ENCODE measurements at places on chromosomes 13 and 19.

- DNase-seq = no peak
Measured at GRCh38 chr19:57088133-57088532, 31.7 kb upstream of the USP29 start.

GRCh38 chr19:4969772-4970531 lies 1.0 kb downstream of the KDM4B start:
- DNase-seq = no peak

DNA sequence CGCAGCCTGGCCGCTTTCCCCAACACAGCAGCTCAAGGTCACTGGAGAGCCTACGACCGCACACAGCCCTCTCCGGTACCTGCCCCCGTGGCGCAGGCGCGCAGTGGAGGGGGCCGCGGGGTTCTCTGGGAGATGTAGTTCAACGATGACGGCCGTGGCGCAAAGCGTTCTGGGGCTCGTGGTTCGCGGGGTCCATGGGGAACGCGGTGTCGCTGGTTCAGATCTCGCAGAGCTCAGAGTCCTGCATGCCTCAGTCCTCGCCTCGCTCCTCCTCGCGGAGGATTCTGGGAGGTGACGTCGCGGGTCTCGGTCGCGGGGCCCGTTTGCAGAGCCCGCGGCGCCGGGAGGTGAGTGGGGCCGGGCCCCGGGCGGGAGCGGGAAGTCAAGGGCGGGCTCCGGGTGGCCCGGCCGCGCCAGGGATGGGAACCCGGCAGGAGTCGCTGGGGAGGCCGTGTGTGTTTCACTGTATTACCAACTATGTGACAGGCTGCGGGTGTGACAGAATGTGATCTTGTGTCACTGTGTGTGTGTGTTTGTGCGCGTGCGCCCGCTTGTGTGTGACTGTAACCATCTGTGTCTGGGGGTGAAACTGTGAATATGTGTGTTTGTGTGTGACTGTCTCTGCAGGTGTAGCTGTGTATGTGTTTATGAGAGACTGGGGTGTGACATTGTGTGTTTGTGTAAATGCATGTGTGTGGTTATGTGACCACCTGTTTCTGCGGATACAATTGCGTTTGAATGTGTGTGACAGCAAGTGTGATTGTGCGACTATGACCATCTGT lies at the start of gene ZNF527:
ZNF527 (plus strand) TSS at position 220 of the 782 bp plus-strand sequence. CDS start 3,100 bp downstream, outside the sequence.
- peak; percentile 98 for DNase-seq

DNA sequence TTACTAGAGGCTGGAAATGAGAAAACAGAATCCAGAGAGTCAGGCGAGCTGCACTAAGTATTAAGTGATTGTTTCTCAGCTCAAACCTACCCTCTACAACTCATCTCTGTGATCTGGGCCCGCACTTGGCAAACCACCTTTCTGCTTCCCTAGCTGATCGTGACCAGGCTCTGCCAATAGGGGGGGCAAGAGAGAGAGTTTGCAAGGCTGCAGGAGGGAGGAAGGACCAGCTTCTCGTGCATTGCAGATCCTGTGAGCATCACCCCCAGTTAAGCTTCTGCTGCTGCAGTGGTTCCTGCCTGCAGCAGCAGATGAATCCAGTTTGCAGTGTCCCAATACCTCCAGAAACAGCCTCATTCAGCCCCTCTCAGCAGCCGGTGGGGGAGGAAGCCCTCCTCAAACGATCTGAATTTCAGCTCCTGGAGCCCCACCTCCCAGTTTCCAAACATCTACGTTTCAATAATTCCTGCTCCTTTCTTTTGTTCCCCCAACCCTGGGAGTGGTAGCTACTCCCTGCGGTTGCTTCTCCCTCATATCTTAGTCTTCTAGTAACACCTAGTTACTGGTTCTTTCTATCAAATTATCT lies 20.0 kb downstream of the XRCC1 start:
- DNase-seq = peak; percentile 64

DNA sequence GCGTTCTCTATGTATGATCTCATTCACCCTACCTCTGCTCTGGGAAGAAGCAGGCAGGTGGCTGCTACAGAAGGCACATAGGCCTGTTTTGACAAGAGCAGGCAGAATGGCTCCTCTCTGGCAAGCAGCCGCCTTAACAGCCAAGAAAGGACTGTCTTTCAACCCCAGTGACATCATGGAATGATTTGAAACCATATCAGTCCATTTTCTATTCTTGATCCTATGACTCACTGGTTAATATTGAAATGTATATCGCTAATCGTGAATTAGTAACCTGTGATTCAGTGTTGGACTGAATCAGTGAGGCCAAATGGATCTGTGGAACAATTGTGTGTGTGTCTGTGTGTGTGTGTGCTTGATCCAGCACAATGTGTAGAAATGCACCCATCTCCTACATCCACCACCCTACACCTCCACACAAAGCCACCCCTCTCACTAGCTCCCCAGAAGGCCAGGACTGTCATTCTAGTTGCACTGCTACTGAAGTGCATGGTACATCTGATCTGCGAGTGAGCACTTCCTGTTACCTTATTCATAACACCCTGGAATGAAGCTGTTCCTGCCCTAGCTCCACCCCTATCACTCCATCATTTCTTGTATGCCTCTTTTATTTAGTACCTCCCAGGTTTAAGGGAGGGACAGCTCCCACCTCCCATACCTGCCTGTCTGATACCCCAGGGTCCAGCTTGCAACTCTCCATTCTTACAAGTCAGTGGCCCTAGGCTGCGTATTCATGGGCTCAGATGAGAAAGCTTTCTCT lies 460.0 kb downstream of the FOXO1 start:
- DNase-seq = no peak

GRCh38 chr13:43118521-43118920 lies 95.1 kb downstream of the DNAJC15 start:
- no peak for DNase-seq

DNA sequence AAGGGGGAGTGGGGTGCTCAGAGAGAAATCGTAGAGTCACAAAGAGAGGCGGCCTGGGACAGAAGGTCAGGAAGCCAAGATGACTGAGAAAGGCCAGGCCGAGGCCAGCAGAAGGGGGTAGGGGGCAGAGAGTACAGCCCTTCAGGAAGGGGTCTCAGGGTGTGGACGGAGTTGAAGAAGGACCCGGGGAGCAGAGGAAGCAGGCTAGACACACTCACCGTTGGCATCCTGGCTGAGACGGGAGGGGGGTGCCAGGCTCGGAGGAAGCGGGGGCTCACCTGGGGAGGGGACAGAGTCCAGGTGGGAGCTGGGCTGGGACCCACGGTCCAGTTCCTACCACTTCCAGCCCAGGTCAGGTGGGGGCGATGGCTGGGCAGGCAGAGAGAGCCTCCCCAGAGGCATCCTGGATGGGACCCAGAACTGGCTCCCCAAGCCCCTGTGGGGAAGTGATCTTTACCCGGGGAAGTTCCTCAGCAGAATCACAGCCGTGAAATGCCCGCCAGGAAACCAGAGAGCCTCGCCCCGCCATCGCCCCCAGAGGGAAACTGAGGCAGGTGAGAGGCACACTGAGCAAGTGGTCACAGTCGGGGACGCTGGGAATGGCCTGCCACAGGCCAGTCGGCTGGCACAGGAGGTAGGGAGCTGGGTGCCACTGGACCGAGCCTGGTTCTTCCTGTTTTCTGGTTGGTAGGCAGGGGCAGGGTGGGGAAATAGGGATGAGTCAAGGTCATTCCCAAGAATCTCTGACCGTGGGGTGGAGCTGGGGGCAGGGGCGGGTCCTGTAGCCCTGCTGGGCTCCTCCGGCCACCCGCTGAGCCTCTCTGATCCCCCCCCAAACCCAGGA lies 1.4 kb downstream of the MATK start:
- DNase-seq = no peak

DNA sequence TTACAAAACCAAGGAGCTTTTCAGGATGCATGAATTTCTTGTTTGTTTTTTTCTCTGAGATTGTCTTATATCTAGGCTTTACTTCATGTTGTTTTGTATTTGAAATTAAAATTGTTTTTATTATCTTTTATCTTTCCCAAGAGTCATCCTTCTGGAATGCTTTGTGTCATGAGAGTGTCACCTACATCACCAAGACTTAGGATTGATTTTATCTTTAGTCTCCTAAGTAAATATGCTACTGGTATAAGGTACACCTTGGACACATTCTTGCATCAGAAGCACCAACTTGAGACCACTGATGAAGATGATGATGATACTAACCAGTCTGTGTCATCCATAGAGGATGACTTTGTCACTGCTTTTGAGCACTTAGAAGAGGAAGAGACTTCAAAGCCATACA lies 26.4 kb downstream of the AKAP11 start:
- no peak for DNase-seq

DNA sequence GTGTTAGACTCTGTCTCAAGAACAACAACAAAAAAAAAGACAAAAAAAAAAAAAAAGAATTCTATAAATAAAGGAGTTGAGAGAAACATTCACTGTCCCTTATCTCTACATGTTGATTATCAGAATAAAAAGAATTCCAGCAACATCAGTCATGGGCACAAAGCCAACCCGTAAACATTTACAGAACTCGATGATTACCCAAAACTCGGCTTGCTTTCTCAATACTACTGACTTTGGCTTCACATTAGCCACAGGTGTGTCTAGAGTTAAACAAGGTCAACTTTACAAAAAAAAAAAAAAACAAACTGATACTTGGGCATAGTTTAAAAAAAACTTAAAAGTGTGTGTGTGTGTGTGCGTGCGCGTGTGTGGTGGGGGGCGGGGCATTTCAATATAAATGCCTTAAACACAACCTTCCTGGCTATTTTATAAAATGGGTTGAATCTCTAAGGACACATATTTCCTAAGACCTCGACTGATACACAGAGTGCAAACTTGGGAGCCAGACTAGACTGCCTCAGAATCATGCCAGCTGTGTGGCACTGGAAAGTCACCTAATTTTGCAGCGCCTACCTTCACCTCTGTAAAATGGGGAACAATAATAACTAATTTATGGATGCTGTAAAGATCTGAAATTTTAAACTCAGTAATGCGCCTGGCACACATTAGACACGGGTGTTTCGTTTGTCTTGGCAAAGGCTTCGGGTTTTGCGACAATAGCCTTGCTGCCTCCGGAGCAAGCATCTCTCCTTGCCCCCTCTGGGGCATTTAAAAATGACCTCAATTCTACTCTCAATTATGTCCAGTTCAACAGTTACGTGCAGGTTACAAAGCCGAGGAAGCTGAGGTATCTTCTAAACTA lies 922 bp downstream of the EBPL start:
- DNase-seq = no peak

- no peak for DNase-seq
Measured at GRCh38 chr19:2517881-2518601, 42.1 kb downstream of the GADD45B start.

GRCh38 chr13:72960114-72960513 lies 98.7 kb upstream of the KLF5 start:
- no peak for DNase-seq

GRCh38 chr19:41649827-41650226 lies 23.0 kb upstream of the CEACAM4 start:
- no peak for DNase-seq

- no peak for DNase-seq
Measured at GRCh38 chr19:14580623-14581237, 2.2 kb upstream of the CLEC17A start.

GRCh38 chr13:98099627-98100026 lies 43.3 kb upstream of the FARP1 start:
- DNase-seq = no peak

- no peak for DNase-seq
Measured at GRCh38 chr19:31825134-31826094, 476.2 kb upstream of the TSHZ3 start.

GRCh38 chr13:106498571-106498970 lies 36.9 kb downstream of the EFNB2 start:
- DNase-seq = no peak

- peak; percentile 9 for DNase-seq
Measured at GRCh38 chr13:38180126-38180525, 169.5 kb upstream of the UFM1 start.

GRCh38 chr19:41353466-41354342 lies at the start of gene TGFB1:
Gene TGFB1, minus strand, starts transcription at chr19:41353922. Its CDS starts 878 bp downstream, at chr19:41353044.
- DNase-seq = no peak

- no peak for DNase-seq
Measured at GRCh38 chr13:113671066-113672001, 4.3 kb downstream of the GRK1 start.

GRCh38 chr13:30138511-30138910 lies 168.8 kb downstream of the KATNAL1 start:
- DNase-seq = no peak

DNA sequence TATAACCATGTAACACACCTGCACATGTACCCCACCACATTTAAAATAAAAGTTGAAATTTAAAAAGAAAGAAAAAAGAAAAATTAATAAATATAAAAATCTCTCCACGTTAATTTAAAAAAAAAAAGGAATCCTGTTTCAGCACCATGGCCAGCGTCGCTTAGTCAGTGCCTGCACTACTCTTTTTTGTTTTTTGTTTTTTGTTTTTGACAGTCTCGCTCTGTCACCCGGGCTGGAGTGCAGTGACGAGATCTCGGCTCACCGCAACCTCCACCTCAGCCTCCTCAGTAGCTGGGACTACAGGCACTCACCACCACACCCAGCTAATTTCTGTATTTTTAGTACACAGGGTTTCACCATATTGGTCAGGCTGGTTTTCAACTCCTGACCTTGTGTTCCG lies 835.9 kb downstream of the UQCRFS1 start:
- DNase-seq = no peak

GRCh38 chr19:39084732-39085080 lies 538 bp downstream of the ACP7 start:
- no peak for DNase-seq

GRCh38 chr13:35473802-35474201 lies 2.7 kb downstream of the MAB21L1 start:
- DNase-seq = no peak

DNA sequence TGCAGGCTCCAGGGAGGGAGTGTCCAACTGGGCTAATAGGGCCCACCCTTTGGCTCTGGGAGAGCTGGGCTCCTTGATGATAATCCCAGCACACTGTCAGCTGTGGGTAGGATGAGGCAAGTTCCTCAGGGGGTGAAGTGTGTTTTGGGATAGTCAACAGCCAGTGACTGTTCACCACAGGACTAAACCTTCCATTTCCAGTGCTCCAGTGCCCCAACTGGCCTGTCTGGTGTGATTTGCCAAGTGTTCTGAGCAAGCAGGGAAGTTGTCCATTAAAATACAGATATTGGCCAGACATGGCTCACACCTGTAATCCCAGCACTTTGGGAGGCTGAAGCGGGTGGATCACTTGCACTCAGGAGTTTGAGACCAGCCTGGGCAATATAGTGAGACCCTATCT lies 150.9 kb downstream of the TM9SF2 start:
- no peak for DNase-seq

Data from hippocampal formation (tissue), 2 donors.